ENCODE measurements at places on chromosomes 12 and 14.

- DNase-seq, result no peak
Measured at GRCh38 chr12:106170285-106170684, 31.5 kb upstream of the NUAK1 start.

DNA sequence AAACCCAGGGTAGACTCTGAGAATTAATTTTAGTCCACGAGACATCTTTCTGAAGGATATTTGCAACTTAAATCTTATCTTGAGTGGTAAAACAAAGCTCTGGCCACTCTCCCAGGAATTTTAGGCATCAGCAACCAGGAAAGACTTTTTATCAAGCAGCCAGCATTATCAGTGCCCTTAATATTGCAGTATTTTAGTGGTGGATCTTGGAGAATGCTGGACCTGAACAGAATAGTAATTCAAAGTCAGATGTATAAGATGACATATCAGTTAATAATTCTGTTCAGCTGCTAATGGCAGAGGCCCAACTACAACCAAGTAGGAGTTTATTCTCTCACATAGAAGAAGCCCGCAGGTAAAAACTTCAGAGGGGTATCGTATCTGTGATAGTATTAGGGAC is 59.0 kb upstream of the CRY1 start:
- no peak for DNase-seq

DNA sequence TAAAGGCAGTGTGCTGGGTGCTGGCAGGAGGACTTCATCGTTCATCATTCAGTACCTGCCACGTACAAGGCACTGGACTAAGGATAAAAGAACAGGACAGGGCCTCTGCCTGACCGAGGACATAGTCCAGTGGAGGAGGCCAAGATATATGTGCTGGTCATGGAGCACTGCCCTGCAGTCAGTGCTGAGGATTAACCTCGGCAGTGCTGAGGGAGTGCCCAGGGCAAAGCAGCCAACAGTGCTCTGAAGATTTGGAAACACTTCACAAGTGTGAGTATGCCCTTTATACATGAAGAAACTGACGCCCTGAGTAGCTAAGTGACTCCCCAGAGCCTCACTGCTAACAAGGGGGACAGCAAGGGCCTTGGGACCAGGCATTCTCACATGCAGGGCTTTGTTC is 71.4 kb upstream of the RFX4 start:
- no peak for DNase-seq

GRCh38 chr12:34398366-34398705 is 376.0 kb downstream of the ALG10 start:
- no peak for DNase-seq

- no peak for DNase-seq
Measured at GRCh38 chr12:127656266-127656665, 610.7 kb upstream of the TMEM132C start.

Data from inflammatory macrophage treated with lipopolysaccharide for 1 hour (primary cell).